ENCODE measurements at places on chromosomes 7 and 10.

GRCh38 chr10:25666276-25666675 lies 267.8 kb upstream of the MYO3A start:
- DNase-seq = no peak

- DNase-seq = no peak
Observed at GRCh38 chr7:41912851-41913567, 210.1 kb upstream of the INHBA start.

GRCh38 chr7:158820656-158821055 lies 8.7 kb downstream of the ESYT2 start:
- no peak for DNase-seq

DNA sequence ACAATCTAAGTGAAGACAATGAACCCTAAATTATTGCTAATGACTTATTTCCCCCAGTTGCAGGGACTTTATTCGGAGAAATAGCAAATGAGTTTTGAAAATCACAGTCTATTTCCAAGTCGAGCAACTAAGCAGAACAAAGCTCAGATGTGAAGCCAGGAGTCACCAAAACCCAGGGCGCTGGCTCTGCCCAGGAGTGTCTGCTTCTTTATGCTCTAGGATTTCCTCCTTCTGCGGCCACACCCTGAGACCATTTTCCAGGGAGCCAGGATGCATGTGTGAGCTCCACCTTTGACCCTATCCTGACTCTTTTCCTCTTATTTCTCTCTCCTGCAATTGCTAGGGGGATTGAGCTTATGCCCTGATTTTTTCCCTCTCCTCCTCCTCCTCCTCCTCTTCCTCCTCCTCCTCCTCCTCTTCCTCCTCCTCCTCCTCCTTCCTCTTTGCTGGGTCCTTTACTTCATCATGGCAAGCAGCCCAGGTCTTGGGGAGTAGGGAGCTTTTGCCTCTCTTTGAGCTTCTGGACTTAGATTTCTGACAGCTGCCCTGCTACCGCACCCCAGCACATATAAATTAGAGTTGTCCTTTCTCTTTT lies 234.4 kb downstream of the ARL4A start:
- DNase-seq = no peak

DNA sequence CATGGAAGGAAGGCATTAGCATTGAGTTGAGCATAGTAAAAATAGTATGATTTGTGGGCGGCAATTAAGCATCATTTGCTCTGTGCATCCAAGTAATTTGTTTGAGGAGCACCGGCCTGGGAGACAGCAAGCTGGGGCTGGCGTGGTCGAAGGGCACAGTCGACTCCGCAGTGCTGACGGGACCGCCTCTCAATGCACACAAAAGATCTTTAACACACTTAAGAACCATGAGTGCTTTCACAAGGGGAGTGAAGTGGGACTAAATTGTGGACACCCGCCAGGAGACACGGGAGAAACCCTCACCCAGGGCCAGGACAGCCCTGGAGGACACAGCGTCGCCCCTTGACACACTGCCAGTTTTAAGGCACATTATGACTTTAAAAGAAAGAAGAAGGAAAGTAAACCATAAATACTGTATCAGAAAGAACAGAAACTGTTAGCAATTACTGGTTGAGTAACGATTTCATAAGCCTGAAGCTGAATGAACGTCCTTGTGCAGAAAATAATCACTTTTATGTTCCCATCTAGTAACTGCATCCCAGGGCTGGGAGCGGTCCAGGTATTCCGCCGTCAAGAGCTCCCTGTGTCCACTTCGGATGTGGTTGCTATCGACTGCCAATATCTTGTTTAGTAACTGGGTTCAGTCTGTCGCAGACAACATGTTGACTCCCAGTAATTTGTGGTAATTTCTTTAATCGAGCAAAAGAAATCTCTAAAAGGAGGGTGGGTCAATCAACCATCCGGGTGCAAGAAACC lies 102.1 kb downstream of the EBF3 start:
- no peak for DNase-seq

- DNase-seq = no peak
Observed at GRCh38 chr7:36777062-36777461, 52.8 kb upstream of the AOAH start.

DNA sequence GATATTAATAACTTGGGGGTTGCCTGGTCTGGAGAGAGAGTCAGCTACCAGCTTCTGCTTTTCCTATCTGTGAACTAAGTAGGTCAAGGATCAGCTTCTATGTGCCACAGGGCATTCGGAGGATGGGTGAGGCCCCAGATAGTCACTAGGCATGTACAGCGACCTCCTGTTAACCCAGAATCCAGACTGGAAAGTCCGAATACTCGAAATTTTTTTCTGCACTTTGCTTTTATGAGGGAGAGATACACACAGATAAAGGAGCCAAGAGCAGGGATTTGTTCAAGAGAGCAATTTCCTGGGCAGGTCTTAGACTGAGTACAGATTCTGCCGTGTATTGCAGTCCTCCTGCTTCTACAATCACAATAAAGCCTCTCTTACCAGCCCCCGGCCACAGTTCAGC lies 54.2 kb downstream of the EMX2 start:
- no peak for DNase-seq

GRCh38 chr7:120961638-120962173 lies 11.1 kb downstream of the ING3 start:
- DNase-seq = no peak

GRCh38 chr7:80273327-80273726 lies 138.7 kb downstream of the GNAI1 start:
- DNase-seq = no peak

DNA sequence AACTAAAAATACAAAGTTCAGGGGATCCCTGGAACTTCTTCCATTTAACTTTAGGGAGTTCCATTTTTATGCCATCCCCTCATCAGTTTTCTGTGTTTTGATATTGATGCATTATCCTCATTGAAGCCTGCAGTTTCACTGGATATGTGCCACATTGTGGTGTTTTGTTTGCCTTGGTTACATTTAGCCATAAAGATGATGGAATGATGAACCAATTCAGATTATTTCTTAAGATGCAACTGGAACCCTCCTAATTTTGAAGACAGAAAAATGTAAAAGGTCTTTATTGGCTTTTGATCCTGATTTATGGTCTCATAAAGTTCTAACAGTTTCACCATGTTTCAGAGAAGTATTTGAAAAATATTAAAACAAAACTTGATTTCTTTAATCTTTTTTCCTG lies 314.2 kb upstream of the KLF6 start:
- DNase-seq = no peak

- DNase-seq = no peak
Observed at GRCh38 chr10:79316671-79317431, 30.4 kb upstream of the PPIF start.

- DNase-seq = no peak
Observed at GRCh38 chr10:15420858-15421257, 49.8 kb upstream of the FAM171A1 start.

DNA sequence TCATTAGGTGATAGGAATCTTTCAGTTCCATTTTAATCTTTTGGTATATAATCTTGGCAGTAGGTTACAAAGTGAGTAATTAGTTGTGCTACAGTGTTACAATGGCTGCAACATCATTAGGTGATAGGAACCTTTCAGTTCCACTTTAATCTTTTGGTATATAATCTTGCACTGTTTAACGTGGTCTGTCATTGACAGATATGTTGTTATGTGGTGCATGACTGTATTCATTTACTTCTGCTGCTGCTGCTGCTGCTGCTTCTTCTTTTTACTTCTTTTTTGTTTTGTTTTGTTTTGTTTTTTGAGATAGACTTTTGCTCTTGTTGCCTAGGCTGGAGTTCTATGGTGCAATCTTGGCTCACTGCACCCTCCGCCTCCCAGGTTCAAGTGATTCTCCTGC lies 28.6 kb downstream of the ST7 start:
- DNase-seq = no peak

GRCh38 chr7:142303650-142304049 lies 45.8 kb upstream of the PRSS58 start:
- no peak for DNase-seq

DNA sequence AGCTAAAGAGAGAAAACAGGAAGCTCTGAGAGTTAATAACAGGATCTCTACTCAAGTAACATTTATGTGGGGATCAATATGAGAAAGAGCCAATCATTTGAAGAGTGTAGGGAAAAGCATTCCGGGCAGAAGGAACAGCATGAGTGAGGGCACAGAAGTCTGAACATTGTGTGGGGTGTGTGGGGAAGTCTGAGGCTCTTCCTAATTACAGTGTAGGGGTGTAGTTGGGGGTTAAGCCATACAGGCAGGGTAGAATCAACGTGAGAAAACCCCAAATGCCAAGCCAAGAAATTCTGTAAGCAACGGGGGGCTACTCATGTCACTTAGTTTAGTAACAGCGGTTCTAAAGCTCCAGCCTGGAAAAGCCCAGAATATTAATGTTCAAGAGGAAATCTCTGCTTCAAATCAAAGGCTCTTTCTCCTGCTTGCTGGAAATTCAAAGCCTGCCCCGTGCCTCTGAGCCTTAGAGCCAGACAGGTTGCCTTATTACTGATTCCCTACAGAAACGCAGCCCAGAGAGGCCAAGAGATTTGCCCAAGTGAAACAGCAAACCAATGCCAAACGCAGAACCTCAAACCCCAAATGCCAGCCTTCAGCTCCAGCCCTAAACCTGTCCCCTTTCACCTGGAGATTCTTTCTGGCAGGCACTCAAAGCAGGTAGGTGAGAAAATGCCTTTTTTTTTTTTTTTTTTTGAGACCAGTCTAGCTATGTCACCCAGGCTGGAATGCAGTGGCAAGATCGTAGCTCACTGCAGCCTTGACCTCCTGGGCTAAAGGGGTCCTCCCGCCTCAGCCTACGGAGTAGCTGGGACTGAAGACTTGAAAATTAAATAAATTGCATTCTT lies 36.1 kb downstream of the DNAJB12 start:
- no peak for DNase-seq

- DNase-seq = no peak
Observed at GRCh38 chr10:117350909-117351308, 24.3 kb downstream of the PDZD8 start.

GRCh38 chr7:70006261-70006920 lies 408.1 kb downstream of the AUTS2 start:
- DNase-seq = no peak

DNA sequence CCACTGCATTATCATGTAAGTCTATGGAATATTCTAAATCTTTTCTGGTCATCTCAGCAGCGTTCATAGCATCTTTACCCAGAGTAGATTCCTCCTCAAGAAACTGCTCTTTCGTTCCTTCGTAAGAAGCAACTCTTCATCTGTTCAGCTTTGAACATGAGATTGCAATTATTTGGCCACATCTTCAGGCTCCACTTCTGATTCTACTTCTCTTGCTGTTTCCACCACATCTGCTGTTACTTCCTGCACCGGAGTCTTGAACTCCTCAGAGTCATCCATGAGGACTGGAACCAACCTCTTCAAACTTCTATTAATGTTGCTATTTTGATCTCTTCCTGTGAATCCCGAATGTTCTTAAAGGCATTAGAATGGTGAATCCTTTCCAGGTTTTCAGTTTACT lies 12.7 kb downstream of the CHST12 start:
- no peak for DNase-seq

- DNase-seq = no peak
Observed at GRCh38 chr10:103911021-103911459, 6.9 kb downstream of the STN1 start.

GRCh38 chr7:138746073-138746472 lies 44.9 kb upstream of the SVOPL start:
- DNase-seq = no peak

DNA sequence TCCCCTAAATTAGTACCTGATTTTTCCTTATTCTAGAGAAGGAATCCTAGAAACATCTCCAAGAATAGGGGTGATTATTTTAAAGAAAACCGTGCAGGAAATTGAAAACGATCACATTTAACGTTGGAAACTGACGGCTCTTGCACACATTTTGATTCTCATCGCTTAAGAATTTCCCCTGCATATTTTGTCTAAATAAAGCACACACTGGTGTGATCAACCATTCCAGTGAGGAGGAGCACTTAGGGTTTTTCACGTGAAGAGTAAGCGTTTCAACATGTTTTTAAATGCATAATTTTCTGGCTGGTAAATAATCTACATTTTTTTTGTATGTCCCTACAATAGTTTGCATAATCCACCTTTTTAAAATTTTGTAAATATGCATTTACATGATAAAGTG lies 229.7 kb upstream of the PFKP start:
- DNase-seq = no peak

DNA sequence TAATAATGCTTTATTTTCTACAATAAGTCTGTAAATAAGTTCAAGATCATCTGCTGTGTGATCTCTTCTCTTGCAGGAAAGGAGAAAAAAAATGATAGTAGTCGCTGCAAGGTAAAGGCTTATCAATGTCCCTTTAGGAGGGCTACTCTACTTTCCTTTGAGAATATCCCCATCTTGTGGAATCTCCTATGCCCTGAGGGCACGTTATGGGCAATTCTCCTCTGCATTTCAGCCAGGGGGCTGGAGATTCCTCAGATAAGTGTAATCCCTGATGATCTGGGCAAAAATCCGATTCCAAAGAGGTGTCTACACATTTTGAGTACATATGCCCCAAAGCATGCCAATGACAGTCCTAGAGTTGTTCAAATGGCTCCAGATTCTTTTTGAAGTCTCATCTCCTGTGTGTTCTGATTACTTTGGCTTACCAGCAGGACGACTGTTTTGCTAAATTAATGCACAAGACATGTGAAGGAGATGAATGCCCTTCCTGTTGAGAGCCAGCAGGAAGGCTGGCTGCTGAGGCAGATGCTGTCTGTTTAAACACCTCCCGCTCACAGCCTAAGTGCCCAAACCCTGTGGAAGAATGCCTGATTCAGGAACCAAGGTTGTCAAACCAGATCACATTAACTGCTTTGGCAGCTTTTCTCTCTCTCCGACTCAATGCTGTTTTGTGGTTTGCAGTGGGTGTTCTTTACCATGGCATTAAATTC lies 171.2 kb upstream of the COL1A2 start:
- DNase-seq = peak; percentile 11

DNA sequence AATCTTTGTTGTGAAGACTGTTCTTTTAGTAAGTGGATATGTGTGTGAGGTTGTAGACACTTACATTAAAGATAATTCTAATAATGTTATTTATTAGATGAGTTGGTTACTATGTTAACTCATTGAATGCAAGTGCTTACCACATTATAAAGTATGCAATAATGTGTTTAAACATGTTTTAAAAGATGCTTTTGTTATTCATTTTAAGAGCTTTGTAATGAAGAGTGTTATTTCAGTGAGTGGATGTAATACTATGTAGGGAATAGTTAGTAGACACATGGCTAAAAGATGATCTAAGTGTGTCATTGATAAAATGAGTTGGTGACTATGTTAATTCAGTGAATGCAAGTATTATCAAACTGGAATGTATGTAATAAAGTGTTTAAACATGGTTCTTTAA lies 70.0 kb upstream of the VOPP1 start:
- DNase-seq = no peak

- DNase-seq = no peak
Observed at GRCh38 chr10:4395731-4396130, 430.3 kb upstream of the AKR1E2 start.

- DNase-seq = no peak
Observed at GRCh38 chr10:74282848-74283210, 131.8 kb downstream of the ADK start.

GRCh38 chr10:127398971-127399365 lies 150.1 kb upstream of the NPS start:
- DNase-seq = peak; percentile 38

All from HAP-1 (cell line).